ENCODE measurements at places on chromosomes 5 and 9. TPM values are rescaled to one million over a fixed set of nuclear protein-coding genes. Genes with fewer than 3 reads are reported as not detected.

ST8SIA4 gene
- 23.3 TPM for total RNA-seq

TAF11L7 gene
- total RNA-seq, result not detected

MCC gene
- total RNA-seq, result 128 TPM

FBN2 gene
- total RNA-seq, result 131 TPM

FGF10 gene
- total RNA-seq, result 0.44 TPM

ADRA1B gene
- 0.60 TPM for total RNA-seq

CCL21 gene
- not detected for total RNA-seq

OR1Q1 gene
- total RNA-seq, result not detected

PCDHA2 gene
- total RNA-seq, result 2.0 TPM

ARL14EPL gene
- total RNA-seq, result not detected

CENPK gene
- 47.2 TPM for total RNA-seq

THBS4 gene
- total RNA-seq, result 10.6 TPM

CER1 gene
- total RNA-seq, result 2,562 TPM

SPATA31E1 gene
- total RNA-seq, result not detected

CARD9 gene
- 1.0 TPM for total RNA-seq

ADCY2 gene
- 52.0 TPM for total RNA-seq

PCDHA1 gene
- 0.26 TPM for total RNA-seq

GABRA6 gene
- total RNA-seq, result not detected

RALGDS gene
- 30.8 TPM for total RNA-seq

RRAGA gene
- total RNA-seq, result 47.2 TPM

IGFBPL1 gene
- 82.2 TPM for total RNA-seq

SH3GL2 gene
- total RNA-seq, result 2.1 TPM

FREM1 gene
- 8.4 TPM for total RNA-seq

PKD2L2 gene
- total RNA-seq, result not detected

PPP1R26 gene
- 43.2 TPM for total RNA-seq

LCP2 gene
- total RNA-seq, result not detected

PCDHGC5 gene
- 0.71 TPM for total RNA-seq

FOXD4L3 gene
- total RNA-seq, result 0.15 TPM

SCGB3A2 gene
- total RNA-seq, result 1.8 TPM

PHYHD1 gene
- total RNA-seq, result 15.5 TPM

PLPP7 gene
- 2.8 TPM for total RNA-seq

IL17B gene
- total RNA-seq, result not detected

NMUR2 gene
- not detected for total RNA-seq

HNRNPA0 gene
- 28.3 TPM for total RNA-seq

IRX1 gene
- 7.6 TPM for total RNA-seq

HINT1 gene
- total RNA-seq, result 189 TPM

TOPORS gene
- 29.5 TPM for total RNA-seq

SEMA5A gene
- total RNA-seq, result 46.8 TPM

ELAVL2 gene
- total RNA-seq, result 6.1 TPM

SLCO6A1 gene
- 1.3 TPM for total RNA-seq

NUTM2G gene
- not detected for total RNA-seq

WNT8A gene
- total RNA-seq, result 0.88 TPM

ZNF618 gene
- total RNA-seq, result 31.5 TPM

CTSL gene
- 80.4 TPM for total RNA-seq

SH2D3C gene
- total RNA-seq, result 1.4 TPM
